ENCODE measurements at places on chromosomes 6 and 20.
A peak's percentile ranks its signal among the peaks of the same experiment; 100 is the strongest.

DNA sequence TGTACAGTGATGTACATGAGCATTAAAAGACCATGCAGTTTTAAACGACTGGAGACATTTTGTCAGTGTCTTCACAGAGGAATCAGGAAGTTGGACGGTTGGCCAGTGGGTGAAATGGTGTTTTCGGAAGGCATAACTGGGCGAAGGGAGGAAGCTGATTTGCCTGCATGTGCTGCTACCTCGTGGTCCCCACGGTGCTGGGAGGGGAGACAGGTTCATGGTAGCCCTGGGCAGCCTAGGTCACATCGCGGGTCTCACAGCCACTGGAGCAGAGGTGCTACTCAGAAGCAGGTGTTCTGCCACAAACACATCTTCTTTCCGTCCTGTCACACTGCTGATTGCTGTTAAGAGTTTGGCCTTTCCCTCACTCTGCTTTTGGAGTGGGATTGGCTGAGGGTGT lies 35.2 kb downstream of the HIVEP1 start:
- DNase-seq: no peak

- no peak for DNase-seq
Observed at GRCh38 chr20:32450484-32451061, 92.4 kb downstream of the ASXL1 start.

- peak; percentile 84 for DNase-seq
Observed at GRCh38 chr6:157314705-157315321, 8.5 kb downstream of the TMEM242 start.

- no peak for DNase-seq
Observed at GRCh38 chr6:36621371-36621855, 27.3 kb downstream of the SRSF3 start.

GRCh38 chr20:10357061-10357708 lies 76.8 kb downstream of the MKKS start:
- DNase-seq: no peak

DNA sequence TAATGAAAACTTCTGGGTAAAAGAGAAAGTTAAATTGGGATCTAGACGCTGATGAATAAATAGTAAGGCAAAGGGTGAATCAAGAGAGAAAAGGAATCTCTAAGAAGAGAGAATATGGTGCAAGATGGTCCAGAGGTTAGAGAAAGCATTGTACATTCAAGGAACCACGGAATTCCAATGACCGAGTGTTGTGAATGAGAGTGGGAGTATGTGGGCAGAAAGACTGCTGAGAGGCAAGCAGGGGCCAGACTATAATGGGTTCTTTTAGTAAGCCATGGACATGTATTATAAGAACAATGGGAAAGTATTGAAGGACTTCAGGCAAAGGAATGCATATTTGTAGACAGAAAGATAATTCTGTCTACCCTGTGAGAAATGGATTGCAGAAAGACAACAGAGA lies 45.2 kb downstream of the SPTLC3 start:
- no peak for DNase-seq

- DNase-seq: no peak
Observed at GRCh38 chr20:62656197-62656918, 14.1 kb downstream of the SLCO4A1 start.

GRCh38 chr6:41676431-41676830 lies 38.2 kb downstream of the MDFI start:
- DNase-seq: no peak

GRCh38 chr6:48401016-48401415 lies 290.0 kb upstream of the PTCHD4 start:
- no peak for DNase-seq

DNA sequence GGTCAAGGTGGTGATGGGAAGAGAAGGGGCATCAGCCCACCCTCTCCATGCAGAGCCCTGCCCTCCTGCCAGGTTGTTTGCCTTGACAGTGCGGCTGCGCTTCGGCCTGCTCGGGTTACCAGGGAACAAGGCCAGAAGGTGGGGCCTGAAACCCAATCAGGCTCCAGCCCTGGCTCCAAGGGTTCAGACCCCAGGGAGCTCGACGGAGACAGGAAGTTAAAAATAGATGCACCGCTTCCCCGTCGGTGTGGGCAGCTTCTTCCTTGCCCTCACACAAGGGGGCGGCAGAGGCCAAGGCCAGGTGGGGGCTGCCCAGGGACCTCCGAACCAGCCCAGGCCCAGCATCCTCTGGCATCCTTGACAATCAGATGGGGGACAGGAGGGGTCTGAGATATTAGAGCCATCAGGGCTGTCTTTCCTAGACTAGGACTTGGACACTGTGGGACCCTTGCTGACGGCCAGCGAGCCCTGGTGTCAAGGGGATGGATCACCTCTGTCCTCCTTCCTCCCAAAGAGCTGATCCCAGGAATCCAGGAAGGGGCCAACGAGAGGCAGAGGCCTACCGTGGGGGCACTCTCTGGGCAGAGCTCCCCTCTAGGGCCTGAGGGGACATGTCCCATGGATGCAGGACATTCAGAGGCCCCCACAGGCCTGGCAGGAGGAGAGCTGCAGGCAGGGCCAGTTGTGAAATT lies 65.2 kb downstream of the RIPOR3 start:
- DNase-seq: peak; percentile 64

- DNase-seq: no peak
Observed at GRCh38 chr6:161445021-161445799, 171.3 kb upstream of the AGPAT4 start.

GRCh38 chr20:751761-752160 lies 16.5 kb downstream of the SLC52A3 start:
- no peak for DNase-seq

- DNase-seq: peak; percentile 42
Observed at GRCh38 chr6:122400121-122400450, 634 bp downstream of the HSF2 start.

- DNase-seq: no peak
Observed at GRCh38 chr6:142292166-142292924, 9.5 kb upstream of the ADGRG6 start.

GRCh38 chr6:10393544-10394225 lies 21.2 kb downstream of the TFAP2A start:
- DNase-seq: no peak

DNA sequence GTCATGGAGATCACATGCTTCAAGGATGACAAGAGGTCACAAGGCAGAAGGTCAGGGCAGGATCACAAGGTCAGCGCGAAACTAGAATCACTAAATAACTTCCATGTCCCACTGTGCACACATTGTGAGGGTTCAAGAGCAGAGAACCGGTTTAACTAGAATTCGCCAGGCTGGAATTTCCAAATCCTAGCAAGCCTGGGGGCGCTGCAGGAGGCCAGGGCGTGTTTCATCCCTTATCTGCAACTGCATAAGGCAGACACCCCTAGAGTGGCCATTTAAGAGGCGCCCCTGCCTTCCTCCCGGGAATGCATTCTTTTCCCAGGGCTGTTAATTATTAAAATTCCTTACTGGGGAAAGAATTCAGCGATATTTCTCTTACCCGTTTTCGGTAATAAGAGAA lies 40.2 kb upstream of the SLC22A1 start:
- DNase-seq: no peak

DNA sequence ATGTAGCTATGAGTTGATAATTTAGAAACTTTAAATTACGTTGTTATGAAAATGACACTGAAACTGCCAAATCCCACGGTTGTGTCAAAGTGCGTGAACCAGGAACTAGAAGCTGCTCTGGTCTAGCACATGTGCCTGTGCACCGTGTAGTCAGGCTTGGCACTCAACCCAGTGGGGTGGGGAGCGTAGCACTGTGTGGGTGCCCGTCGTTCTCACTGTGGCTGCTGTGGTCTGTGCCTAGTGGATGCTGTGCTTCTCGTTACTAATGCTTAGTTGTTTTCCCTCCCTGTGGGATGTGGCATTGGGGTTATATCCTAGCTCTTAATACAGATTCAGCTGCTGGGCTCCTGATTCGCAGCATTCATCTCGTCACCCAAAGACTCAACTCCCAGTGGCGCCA lies 46.2 kb upstream of the ADIG start:
- no peak for DNase-seq

GRCh38 chr6:71649915-71650314 lies 236.4 kb upstream of the RIMS1 start:
- no peak for DNase-seq

DNA sequence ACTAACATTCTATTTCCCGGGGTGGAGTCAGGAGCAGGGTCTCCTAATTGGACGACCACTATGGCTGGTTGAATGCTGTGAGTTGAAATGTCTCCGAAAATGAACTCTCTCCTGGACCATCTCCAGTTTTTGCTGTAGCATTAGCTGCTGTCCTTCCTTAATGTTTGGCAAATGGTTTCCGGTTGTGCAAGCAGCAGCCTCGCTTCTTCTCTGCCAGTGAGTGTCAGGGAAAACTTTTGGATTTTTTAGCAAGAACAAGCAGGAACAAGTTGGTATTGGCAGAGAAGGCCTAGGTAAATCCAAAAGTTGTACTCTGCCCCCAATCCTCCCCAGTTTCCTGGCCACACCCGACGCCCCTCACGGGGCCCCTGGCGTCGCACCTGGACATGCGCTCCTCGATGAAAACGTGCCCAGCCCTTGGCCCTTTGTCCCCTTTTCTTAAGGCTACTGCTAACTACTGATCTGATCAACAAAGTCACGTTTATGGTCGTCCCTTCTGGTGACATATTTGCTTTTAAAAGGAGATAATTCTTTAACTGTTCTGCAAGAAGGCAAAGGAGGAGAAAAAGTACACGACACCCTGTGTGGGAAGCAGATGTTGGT lies 103.2 kb downstream of the ARMC2 start:
- no peak for DNase-seq

DNA sequence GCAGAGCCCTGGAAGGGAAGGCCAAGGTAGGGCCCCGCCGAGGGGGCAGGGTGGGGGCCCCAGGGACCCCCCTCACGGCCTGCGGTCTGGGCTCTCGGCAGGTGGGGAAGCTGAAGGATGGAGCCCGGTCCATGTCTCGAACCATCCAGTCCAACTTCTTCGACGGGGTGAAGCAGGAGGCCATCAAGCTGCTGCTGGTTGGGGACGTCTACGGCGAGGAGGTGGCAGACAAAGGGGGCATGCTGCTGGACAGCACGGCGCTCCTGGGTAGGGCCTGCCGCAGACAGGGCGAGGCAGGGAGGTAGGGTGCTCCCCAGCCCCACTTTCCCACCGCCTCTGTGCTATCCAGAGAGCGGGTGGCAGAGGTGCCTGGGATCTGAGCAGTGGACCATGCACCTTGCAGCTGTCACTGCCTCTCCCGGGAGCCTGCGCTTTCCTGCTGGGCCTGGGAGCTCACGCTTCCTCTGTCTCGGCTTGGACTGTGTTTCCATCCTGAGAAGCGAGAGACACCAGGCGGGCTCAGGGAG lies 83.1 kb downstream of the SYNJ2 start:
- no peak for DNase-seq

DNA sequence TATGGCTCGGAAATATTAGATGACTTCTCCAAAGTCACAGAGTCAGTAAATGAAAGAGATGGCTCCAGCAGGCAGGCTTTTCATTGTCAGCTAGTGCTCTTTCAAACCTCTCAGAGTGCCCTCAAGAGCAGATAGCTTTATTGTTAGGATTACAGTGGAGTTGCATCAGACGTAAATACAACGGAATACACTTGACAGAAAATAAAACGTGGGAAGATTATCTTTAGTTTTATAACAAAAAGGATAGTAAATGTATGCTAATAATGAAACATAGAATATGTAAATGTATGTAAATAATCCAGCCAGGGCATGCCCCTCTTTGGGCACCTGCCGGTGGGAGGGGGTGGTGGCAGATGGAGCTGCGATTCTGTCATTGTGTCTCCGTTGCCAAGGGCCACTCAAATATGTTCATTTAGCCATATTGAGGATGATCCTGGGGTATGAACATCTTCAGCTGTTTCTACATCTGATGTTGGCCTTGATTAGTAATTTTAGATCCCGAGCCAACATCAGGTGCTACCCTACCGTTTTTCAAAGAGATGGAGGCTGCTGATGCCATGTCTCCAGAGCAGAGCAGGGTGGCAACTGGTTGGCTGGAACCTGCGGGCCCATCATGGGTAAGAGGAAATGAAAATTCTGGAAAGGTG lies 358.3 kb upstream of the SULF2 start:
- DNase-seq: no peak

DNA sequence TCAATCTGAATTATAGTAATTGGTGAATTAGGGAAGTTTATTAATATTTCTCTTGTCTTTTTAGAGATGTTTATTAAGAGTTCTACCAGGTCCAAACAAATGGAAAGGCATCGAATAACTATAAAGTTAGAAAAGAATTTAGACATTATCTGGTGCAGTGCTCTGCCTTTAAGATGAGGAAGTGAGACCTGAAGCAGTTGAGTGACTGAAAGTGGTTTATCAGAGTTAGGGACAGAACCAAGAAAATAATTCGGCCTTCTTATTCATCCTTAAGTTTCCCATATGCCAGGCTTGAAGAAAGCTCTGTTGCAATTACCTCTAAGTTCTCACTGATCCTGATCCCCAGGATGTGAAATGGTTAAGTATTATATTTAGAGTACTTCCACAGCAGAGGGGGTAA lies 94.2 kb upstream of the FLRT3 start:
- DNase-seq: no peak

GRCh38 chr20:12053353-12053752 lies 135.7 kb downstream of the BTBD3 start:
- DNase-seq: no peak

- no peak for DNase-seq
Observed at GRCh38 chr20:58676161-58676560, 16.4 kb upstream of the NPEPL1 start.

- no peak for DNase-seq
Observed at GRCh38 chr6:108302386-108302785, 7.5 kb downstream of the AFG1L start.

DNA sequence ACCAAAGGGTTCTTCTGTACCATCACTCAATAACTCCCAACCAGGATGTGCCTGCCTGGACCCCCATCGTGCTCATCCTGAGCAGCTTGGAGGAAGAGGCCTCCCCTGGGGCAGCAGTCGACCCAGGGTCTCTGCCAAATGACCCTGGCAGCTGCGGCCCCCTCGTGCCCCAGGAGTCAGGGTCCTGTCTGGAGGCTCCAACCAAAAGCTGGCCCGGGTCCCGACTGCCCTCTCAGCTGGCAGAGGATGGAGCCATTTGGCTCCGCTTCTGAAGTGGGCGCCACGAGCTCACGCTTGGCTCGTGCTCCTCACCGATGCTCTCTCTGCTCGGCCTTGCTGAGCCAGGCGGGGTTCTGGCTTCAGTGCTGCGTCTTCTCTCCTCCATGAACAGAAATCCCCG lies 56.8 kb downstream of the TFAP2C start:
- DNase-seq: no peak

DNA sequence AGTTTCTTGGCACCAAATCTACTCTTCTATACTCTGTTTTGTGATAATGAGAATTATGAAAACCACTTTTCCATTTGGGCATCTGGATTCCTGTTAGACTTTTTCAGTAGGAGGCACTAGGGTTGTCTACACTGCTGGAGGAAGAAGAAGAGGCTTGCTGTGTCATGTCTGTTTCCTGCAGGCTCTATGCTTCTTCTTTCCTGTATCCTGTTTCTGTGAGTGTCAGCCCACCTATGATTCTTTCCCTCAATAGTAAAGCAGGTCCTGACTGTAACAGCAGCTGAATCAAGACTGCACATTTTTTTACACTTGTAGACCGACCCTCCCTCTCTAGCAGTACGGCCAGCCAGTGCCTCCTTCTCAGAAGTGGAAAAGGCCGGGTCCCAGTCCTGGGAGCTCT lies 603.9 kb downstream of the HDGFL1 start:
- DNase-seq: no peak
